CD4-positive, alpha-beta T cell treated with Interleukin-17A for 1 hour (primary cell): ENCODE measurements at places on chromosomes 13 and 19.
A peak's percentile ranks its signal among the peaks of the same experiment; 100 is the strongest.

DNA sequence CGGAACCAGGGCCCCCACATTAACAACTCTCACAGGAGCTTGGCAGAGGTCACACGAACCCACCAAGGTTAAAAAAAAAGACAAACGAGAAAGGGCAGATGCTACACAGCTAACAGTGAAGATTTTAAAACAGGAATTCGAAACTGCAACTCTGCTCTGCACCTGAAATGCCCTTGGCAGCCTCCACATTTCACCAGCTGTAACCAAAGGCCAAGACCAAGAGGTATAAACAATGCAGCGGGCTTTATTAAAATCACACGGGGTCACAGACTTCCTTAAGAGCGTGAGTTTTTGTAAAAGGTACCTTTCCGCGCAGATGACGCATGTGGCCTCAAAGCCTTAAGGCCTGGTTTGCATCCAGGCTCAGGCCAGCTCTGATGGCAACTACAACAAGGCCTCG is 88.2 kb downstream of the STK24 start:
- no peak for DNase-seq

DNA sequence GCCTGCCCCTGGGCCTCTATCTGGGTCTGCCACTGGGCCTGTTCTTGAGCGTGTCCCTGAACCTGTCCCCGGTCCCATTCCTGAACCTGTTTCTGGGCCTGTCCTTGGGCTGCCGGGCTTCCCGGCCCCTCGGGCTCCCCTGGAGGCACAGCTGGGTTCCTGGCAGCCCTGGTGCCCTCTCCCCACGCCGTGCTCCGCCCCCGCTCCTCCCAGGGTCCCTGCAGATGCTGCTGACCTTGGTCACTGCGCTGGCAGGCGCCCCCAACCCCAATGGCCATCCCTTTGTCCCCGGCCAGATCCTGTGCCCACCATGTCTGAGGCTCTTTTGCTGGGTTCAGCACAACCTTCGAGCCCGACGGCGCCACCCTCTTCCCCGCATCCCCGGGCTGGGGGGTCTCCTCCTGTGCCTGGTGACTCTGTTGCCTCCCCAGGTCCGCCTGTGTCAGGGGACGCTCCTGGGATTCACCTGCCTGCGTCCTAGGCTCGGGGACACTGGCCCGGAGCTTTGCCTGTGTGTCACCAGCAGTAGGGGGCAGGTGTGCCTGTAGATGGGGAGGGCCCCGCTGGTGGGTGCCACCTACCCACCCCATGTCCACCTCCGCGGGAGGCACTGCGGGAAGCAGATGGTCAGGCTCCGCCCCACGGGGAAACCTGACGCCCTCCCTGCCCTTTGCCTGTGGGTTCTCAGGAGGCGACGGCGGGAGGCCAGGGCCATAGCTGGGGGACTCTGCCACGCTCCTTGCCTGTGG is 41.0 kb upstream of the GRTP1 start:
- no peak for DNase-seq

DNA sequence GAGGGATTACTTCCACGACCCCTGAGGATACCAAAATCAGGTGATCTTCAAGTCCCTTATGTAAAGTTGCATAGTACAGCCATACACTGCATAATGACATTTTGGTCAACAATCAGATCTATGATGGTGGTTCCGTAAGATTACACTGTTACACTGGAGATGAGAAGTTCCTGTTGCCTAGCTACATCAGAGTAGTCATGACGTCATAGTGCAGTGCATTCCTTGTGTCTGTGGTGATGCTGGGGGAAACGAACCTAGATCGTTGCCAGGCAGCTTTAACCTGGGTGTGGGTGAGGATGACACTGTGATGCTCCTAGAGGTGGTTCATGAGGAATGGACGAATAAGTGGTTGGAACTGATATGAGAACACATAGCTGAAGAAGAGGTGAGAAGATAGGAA is 9.1 kb downstream of the ZNF610 start:
- no peak for DNase-seq

GRCh38 chr19:18291590-18292461 is 10.4 kb upstream of the JUND start:
- peak; percentile 86 for DNase-seq

- DNase-seq, result no peak
Measured at GRCh38 chr19:11416346-11417052, 2.6 kb downstream of the RGL3 start.

- no peak for DNase-seq
Measured at GRCh38 chr13:114121496-114122126, 10.8 kb downstream of the RASA3 start.

- peak; percentile 82 for DNase-seq
Measured at GRCh38 chr13:26985285-26985878, 186.2 kb downstream of the USP12 start.

GRCh38 chr13:92804926-92805325 is 421.7 kb upstream of the GPC6 start:
- no peak for DNase-seq

DNA sequence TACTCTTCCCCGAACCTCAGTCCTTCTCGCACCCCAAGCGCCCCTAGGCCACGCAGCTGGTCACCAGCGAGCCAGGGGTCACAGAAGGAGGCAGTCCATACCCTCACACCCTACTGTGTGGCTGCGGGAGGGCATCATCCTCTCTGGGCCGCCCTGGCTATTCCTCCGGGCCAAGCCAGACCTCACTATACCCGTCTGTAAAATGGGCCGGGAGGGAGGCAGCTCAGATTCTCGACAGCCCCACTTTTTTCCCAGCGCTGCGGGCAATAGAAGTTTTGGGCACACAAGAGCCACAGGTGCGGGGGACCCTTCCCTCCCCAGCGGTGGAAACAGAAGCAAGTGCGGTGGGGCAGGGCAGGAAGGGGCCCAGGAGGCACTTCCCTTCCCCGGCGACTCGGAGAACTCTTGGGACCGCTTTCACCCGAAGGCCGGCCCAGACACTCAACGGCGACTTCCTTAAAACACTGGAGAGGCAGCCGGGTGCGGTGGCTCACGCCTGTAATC is 5.6 kb upstream of the ARRDC2 start:
- DNase-seq, result peak; percentile 46

GRCh38 chr19:4445963-4446703 is 11.5 kb downstream of the UBXN6 start:
- DNase-seq, result no peak

DNA sequence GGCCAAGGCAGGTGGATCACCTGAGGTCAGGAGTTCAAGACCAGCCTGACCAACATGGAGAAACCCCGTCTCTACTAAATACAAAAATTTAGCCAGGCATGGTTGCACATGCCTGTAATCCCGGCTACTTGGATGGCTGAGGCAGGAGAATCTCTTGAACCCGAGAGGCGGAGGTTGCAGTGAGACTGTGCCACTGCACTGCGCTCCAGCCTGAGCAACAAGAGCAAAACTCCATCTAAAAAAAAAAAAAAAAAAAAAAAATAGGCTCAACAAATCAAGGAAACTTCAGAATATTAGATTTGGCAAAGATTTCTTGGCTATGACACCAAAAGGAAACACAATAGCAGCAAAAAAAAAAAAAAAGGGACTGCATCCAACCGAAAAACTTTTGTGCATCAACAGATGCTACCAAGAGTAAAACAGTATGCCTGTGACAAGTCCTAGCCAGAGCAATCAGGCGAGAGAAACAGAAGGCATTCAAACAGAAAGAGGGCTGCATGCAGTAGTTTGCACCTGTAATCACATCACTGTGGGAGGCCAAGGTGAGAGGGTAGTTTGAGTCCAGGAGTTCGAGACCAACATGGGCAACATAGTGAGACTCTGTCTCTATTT is 23.8 kb downstream of the ZNF160 start:
- no peak for DNase-seq

- DNase-seq, result no peak
Measured at GRCh38 chr13:39682310-39682709, 26.8 kb downstream of the COG6 start.

DNA sequence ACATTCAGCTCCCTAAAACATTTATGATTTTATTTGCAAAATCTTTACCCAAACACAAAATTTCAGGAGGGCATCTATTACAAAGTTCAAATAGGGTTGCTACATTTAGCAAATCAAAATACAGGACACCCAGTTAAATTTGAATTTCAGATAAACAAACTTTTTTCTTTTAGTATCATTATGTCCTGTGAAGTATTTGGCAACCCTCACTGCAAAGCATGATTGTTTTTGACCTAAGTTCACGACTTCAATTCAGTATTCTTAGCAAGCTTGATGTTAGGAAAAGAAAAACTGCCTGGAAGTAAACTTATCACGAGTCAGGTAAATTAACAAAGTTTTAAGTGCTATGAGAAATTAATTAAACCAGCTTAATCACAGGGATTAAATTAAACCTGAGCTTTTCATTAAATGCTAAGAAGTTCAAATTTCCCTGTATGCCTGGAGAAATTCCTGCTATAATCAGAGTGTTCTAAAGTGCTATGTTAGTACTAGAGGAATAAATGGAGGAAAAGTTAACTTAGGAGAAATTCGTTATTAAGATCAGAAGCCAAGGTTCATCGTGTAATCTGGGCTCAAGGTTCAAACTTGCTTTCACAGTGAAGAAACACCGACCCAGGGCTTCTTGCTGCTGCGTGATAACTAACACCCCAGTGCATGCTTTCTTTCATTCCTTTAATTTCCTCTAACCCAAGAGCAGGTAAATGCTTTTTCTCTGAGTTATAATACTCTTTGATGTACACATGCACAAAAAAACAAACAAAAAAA is 298.1 kb downstream of the FOXO1 start:
- no peak for DNase-seq

DNA sequence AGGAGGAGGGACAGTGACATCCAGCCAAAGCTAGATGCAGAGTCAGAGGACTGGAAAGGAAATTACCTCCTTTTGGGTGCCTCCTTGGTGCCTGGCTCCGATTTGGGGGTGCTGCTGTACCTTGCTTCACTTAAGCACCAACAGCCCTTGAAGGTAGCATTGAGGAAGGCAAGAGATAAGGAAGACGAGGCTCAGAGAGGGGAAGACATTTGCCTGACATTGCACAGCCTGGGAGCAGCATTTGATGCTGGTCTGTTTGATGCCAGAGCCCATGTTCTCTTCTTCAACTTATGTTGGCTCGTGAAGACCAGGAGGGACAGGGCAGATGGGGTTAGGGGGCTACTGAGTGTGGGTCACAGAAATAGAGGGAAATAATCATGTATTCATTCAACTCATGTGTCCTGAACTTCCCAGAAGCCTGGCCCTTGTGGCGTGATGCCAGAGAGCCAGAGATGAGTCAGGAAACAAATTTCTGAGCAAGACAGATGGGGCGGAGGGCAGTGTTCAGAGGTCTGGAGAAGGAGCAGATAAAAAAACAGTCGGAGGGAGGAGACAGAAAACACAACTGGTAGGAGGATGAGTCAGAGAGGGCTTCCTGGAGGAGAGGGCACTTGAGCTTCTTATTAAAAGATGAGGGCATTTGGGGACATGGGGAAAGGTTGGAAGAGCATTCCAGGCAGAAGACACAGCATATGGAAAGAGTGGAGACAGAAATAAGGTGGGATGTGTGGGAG is 3.0 kb upstream of the C19orf81 start:
- DNase-seq, result no peak

DNA sequence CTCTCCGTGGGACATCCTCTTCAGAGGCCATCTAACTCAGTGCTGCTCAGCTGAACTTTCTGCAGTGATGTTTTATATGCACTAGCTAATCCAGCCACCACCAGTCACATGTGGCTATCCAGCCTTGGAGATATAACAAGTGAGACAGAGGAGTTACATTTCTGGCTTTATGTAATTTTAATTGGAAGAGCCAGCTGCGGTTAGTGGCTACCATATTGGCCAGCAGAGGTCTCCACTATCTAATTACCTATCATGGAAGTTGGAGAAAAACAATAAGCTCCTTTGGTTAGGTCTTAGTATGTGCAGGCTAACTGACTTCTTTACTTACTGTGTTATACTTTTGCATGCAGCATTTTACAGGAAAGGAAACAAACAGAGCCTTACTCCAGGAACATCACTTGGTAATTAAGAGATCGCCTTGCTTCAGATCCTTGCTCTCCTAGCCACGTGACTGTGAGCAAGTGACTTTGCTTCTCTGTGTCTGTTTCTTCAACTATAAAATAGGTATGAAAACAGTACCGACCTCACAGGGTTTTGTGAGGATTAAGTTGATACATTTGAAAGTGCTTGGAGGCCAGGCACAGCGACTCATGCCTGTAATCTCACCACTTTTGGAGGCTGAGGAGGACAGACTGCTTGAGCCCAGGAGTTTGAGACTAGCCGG is 1.6 kb upstream of the KLK10 start:
- peak; percentile 31 for DNase-seq

DNA sequence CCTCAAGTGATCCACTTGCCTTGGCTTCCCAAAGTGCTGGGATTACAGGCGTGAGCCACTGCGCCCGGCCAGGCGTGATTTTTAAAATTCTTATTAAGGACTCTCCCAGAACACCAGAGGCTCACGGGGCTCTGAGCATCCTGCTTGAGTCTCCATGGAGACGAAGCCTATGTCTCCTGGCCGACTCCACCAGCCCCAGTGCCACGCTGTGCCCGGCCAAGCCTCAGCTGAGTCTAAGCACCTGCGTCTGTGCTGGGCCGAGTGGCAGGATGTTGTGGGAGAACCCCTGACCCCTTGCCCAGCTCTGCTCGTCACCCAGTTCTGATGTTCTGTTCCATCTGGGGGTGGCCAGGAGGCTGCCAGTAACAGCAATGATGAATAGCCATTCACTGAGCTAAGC is 3.9 kb upstream of the CELF5 start:
- DNase-seq, result no peak

- DNase-seq, result no peak
Measured at GRCh38 chr19:6988257-6988656, 33.0 kb downstream of the MBD3L2B start.

DNA sequence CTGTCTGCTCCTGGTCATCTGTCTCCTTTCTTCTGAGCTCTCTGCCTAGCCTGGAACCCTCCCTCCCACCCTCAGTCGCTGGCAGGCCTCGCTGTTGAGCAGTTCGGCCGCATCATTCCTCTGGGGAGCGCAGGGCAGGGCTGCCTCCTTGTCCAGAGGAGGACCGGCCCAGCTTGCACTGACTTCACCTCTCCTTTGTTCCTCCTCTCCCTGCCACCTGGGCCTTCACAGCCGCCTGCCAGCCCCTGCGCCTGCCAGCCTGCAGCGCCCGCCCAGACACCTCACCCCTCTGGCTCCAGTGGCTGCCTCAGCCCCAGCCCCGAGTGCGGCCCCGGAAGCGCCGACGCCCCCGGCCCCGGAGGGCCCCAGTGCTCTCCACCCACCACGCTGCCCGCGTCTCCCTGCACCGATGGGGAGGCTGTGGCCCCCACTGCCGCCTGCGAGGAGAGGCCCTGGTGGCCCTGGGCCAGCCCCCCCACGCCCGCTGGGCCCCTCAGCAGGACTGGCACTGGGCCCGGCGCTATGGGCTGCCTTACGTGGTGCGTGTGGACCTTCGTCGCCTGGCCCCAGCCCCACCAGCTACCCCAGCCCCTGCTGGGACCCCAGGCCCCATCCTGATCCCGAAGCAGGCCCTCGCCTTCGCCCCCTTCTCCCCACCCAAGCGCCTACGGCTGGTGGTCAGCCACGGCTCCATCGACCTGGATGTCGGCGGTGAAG is 7.2 kb downstream of the KMT5C start:
- DNase-seq, result no peak

DNA sequence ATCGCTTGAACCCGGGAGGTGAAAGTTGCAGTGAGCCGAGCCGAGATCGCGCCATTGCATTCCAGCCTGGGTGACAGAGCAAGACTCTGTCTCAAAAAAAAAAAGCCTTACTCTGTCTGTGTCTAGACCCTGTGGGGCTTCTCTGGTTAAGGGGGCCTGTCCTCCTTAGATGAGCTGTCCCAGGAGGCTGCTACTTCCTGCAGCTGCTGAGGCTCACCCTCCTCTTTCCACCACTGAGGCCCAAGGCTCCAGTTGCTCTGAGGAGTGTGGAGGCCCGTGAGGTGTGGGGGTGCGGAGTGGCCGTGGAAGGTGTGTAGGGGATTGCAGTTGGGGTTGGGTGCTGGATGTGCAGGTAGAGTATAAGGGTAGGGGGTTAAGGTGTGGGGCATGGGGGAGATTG is 22.1 kb upstream of the RASA3 start:
- no peak for DNase-seq
